ENCODE measurements at places on chromosomes 16 and 17.

- no peak for DNase-seq
Measured at GRCh38 chr16:84423416-84423837, 55.1 kb downstream of the ATP2C2 start.

DNA sequence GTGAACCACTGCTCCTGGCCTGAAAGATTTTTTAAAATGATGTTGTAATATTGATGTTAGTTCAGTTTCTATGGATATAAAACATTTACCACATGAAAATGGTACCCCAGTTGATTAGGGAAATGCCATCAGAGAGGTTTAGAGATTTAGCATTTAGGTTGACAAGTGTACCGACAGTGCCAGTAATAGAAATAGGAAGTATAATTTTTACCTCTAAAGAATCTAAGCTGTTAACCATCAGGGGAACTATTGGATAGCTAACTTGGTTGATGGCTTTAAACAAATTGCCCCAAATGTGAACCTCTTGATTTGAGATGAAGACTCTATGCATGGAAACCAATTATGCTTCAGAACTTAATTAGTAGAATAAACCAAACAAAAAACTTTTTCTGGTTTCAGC, 6.4 kb downstream of the CBFB start:
- DNase-seq, result no peak

DNA sequence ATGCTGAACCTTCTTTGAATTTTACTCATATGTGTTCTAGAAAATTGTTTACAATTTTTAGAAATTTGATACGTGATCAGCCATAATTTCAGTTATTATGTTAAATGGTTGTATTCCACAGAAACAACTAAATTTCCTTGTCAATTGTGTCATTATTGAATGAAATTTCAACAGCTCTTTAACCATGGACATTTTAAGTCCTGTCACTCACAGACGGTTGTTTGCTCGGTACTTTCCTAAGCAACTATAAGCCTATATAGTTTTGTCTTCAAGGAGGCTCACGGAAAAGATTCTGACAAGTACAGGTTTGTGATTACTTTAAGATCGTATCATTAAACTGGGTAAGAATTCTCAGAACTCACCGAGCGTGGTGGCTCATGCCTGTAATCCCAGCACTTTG, 31.8 kb downstream of the SLC39A11 start:
- DNase-seq, result no peak

DNA sequence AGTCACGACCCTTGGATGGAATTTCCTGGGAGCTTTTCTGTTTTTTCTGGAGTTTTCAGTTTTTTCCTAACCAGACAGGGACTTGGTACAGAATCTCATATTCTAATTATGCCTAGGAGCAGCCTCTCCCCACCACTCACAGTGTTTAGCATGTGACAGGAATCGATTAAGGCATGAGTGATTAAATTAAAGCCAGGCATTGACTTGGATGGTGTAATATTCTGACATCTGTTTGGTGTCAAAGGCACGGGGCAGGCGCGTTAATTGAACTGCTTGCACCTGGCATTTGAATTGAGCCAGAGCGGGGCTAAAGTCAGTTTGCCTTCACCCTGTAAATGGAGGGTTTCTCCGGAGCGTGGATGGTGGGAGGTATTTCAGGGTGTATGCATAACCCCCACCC, 11.9 kb downstream of the MAPT start:
- no peak for DNase-seq

GRCh38 chr16:9953908-9954570, 228.2 kb downstream of the GRIN2A start:
- DNase-seq, result no peak

DNA sequence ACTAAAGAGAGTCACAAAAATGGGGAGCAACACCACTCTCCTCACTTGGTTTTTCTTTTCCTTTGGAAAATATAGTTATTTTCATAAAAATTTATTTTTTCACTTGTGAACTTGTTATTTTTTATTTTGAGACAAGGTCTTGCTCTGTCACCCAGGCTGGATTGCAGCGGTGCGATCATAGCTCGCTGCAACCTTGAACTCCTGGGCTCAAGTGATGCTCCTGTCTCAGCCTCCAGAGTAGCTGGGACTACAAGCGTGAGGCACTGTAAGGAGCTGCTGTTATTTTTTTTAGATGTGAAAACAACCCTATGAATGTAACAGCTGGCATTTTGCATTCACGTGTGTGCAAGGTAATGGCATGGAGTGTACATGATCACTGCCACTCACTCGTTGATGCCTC, 24.9 kb downstream of the LRRC75A start:
- no peak for DNase-seq

GRCh38 chr16:964356-965035, 6.3 kb downstream of the LMF1 start:
- no peak for DNase-seq

DNA sequence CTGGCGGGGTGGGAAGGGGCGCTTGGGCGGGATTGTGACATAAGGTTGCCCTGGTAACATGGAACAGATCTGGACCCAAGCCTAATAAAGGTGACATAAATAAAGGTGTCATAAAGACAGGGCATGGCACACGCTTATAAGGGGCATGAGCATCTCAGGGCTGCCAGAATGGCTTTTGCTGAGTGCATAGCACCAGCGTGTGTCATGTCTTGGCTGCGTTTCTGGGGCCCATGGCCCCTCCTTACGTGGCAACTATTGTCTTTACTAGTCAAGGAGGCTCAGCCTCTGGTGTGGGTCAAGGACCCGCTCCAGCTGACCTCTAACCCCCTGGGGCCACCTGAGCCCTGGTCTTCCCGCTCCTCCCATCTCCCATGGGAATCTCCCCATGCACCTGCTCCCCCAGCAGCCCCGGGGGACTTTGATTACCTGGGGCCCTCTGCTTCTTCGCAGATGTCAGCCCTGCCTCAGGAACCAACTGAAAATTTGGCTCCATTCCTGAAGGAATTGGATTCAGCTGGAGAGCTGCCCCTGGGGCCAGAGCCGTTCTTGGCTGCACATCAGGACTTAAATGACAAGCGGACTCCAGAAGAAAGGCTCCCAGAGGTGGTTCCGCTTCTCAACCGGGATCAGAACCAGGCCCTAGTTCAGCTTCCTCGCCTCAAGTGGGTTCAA, 13.9 kb downstream of the LRRC37B start:
- no peak for DNase-seq

DNA sequence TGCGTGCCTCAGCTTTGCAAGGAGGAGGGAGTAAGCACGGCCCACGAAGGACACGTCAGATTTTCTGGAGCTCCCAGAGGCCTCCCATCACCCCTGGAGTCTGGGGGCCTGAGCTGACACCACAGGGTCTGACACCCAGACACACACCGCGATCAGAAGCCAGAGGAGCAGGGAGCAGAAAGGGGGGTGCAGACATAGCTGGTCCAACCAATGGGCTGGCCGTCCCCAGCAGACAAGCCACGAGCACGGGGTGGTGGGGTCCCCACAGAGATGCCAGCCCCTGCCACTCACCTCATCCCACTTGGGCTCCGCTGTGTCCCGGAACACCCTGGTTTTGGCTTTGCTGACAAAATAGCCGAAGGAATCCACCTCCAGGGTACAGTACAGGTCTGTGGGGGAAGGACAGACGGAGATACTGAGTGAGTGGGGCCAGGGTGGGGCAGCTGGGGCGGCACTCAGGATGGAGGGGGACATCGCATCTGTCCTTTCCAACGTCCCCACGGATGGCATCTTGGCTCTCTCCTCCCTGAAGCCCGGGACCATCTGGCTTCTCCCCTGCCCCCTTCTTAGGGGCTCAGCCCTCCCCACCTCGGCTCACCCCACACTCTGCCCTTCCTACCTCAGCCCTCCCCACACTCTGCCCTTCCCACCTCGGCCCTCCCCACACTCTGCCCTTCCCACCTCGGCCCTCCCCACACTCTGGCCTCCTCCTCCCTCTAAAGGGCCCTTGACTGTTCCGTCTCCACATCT, 53.5 kb downstream of the TIMM22 start:
- DNase-seq, result no peak

DNA sequence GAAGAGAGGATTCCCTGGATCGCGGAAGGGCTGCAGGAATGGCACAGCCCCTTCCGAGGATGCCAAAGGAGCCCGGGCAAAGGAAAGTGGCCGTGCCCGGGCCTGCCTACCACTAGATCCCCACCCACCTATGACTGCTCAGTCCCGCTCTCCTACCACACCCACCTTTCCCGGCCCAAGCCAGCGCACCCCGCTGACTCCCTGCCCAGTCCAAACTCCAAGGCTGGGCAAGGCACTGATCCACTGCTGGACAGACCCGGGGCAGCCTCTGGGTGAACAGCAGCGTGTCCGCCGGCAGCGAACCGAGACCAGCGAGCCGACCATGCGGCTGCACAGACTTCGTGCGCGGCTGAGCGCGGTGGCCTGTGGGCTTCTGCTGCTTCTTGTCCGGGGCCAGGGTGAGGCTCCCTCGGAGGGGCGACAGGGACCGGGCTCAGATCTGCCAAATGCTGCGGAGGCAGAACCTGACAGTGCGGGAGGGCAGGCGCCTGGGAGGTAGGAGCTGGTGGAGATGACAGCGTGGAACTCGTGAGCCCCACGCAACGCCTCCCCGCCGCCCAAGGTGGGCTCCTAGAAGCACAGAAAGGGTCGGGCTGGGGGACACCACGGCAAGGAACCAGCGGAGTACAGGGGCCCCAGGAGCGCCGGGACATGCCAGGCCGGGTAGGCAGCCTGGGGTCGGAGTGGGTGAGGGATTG, at the start of gene CES2:
CES2 (plus strand) TSS at position 203 of the 698 bp plus-strand sequence; CDS start at position 323, 120 bp downstream.
- no peak for DNase-seq

- DNase-seq, result no peak
Measured at GRCh38 chr17:11618861-11619566, 20.7 kb downstream of the DNAH9 start.

DNA sequence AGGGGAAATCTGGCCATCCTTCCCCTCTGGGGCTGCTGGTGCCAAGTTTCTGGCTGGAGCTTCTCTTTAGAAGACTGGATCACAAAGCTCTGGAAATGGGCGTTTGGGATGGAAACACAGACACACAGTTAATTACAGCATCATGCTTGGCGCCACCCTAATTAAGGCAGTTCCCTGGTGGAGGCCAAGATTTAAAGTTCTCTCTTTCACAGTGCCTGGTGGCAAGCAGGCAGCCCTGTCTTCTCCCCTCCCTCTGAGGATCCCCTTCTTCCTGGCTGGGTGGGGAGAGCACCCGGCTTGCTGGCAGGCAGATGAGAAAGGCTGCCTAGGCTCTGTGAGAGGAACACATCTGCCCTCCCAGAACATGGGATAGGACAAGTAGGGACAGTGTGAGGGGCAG, 59.0 kb upstream of the NKD1 start:
- DNase-seq, result no peak

- no peak for DNase-seq
Measured at GRCh38 chr17:44775838-44776621, 17.2 kb downstream of the ADAM11 start.

- DNase-seq, result no peak
Measured at GRCh38 chr17:27466376-27466742, 10.1 kb downstream of the KSR1 start.

DNA sequence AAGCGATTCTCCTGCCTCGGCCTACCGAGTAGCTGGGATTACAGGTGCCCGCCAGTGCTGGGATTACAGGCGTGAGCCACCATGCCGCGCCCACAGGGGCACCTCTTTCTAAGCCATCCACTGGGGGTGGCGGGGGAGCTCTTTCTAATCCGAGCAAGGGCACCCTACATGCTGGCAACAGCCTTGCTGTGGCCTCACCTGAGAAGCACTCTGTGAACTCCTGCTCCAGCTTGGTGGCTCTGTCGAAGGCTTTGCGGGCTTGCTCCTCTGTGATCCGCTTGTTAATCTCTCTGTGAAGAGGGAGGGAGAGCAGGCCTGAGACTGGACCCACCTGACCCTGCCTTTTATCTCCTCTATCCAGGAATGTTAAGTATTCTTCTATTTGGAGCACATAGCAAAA, 11.9 kb upstream of the ASGR1 start:
- no peak for DNase-seq

DNA sequence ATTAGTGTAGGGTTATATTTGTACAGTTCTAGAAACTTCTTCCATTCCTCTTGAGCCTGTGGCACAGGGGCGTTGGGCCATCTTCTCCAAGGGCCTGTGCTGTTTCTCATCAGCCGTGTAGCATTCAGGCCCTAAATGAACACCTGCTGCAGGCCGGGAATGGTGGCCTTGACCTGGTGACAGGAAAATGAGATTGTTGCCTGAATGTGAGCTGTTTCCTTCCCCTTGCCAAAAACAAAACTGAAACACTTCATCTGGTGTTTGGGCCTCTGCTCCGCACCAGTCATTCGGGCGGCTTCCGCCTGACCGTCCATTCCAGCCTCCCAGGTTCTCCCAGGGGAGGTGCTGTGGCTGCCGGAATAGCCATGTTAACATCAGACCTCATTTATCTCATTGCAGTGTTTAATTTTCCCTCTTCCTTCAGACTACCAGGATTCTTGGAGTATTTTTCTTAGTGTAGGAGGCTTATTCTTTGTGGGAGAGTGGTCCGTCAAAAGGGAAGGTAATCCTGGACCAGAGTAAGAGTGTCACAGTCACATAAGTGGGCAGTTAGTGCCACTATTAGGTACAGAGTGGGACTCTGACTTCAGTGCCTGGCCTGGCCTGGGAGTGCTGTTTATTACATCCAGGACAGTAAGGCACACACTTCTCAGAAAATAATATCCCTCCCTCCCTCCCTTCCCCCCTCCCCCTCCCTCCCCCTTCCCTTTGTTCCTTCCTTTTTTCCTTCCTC, 61.9 kb downstream of the WWP2 start:
- DNase-seq, result no peak

DNA sequence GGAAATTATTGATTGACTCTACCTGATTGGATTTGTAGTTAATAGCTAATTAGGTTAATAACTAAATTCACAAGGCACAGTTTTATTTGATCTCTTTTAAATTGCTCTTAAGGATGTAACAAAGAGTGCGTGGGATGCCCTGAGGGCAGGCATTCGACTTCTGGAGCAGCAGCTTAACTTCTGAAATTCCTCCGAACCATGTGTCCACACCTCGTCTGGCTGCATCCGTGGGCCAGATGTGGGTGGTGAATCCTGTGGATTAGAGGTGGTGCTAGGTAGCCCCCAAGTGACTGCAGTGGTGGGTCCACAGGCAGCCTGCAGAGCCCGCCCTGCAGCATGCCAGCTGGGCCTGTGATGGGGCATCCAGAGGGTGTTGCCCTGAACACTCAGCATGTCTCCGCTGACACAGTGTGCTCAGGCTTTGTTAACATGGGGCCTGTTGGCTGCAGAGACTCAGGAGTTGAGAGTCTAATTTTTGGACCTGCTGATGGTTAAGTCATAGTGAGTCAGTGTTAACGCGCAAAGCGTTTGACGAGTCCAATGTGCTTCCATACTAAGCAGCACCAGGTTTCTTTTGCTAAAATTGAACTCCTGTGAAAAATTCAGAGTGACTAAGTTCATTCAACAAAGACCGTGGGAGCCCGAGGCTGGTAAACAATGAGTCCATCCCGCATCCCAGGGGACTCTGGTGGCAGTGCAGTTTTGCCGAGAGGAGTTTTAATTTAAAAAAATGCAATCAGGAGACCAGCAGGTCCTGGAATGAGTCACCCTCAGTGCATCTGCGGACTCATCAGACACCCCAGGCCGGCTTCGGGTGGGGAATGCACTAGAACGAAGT, 3.8 kb upstream of the NPB start:
- DNase-seq, result no peak

- DNase-seq, result no peak
Measured at GRCh38 chr17:73138541-73139138, 26.2 kb upstream of the SSTR2 start.
